ENCODE measurements at places on chromosomes 4 and X. TPM values are rescaled to one million over a fixed set of nuclear protein-coding genes. Genes with fewer than 3 reads are reported as not detected.

Gene XKRX
- total RNA-seq: 0.58 TPM

Gene DDX53
- not detected for total RNA-seq

Gene PDCL2
- not detected for total RNA-seq

Gene RFC1
- total RNA-seq: 62.7 TPM

All from metanephros (tissue), 2 donors.